ENCODE measurements at places on chromosomes 4 and X.

DNA sequence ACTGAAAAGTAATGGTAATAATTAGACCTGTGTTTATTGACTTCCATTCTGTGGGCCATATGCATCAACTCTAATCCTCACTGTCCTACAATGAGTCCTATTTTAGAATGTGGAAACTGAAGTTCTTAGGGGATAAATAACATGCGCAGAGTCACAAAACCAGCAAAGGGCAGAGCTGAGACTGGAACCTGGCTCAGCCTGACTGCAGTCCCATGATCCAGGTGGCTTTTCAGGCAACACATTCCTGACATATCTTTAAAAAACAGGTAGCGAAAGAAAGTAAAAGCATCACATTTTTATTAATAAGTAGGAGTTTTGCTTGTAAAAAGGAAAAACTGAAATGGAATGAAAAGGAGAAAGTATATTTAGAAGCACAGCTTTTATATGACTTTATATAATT, 34.7 kb upstream of the PRSS48 start:
- no peak for DNase-seq

- DNase-seq: no peak
These were observed 1139.7 kb downstream of the PCDH18 start for GRCh38 chr4:136392576-136392975.

GRCh38 chr4:89599026-89599425, 237.9 kb downstream of the SNCA start:
- DNase-seq: no peak

DNA sequence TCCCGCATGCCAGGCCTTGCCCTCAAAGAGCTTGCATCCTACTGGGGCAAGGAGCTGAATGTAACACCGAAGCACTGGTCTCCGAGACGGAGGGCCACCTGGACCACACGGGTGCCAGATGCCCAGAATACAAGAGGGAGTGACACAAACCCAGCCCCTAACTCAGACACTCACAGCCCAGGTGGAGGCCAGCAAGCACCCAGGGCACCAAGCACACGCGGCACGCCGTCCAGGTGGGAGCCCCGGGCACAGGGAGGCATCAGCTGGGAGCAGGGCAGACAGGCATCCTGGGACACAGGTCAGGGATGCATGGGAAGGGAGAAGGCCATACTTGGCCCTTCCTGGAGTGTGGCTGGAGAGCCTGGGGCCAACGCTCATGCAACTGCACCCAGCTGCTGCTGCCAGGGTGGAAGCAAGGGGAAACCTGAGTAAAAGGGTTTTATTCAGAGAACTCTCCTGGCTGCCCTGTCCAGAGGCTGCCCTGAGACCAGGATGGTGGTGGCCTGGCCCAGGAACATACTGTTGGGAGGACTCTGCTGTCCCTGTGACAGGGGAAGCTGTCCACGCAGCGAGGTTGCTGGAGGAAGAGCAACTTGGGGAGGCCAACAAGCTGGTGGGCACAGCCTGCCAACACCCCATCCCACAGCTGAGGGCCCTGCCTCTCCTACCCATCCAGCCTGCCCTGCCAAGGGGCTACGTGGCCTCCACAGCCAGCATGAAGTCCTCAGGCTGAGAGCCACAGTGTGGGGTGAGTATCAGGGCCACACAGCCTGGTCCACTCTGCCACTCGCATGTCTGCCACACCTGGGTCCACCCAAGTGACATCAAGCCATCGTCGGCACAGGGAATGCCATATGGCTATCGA, 22.2 kb upstream of the PPP2R2C start:
- no peak for DNase-seq

DNA sequence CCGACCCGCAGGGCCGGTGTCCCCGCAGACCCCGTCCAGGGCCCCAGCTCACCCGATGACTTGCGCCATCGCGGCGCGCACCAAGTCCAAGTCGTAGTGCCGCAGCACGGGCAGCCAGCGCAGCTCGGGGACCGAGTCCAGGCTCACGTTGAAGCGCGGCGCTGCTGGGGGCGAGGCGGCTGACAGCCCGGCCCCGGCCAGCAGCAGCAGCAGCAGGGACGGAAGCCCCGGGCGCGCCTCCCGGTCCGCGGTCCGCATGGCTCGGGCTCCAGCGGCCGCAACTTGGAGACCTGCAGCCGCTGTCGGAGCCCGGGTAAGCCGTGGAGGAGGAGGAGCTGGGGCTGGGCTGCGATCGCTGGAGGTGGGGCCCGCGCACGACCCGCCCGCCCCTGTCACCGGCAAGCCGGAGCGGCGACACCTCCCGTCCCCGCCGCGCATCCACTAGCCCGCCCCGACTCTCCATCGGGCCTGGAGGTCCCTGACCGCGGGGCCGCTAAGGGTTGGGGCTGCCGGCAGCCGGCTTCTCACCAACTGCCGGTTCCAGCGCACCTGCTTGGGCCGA, at the start of gene NAAA:
Gene NAAA (minus strand): TSS at position 322 of the 562 bp plus-strand sequence. CDS start 64 bp downstream, at position 258.
- DNase-seq: peak; percentile 87

DNA sequence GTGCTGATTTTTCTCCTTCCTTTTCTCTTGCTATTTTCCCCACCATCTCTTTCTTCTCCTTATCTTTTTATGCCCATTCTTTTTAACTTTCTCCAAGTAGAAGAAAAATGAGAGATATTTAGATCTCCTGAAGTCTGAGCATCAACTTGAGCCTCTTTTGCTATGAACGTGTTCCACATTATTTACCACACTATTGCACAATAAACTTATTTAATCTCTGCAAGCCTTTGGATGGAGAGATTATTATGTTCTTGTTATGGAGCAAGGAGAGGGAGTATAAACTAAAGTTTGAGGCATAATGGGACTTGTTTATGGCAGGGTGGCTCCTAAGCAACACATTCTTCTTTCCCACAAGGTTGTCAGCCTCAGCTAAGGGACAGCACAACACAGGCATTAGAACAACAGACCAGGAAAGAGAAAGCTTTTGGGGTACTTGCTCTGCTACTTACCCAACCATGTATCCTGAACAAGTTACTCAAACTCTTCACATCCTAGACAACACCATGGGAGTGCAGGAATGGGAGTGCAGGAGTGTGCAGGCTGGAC, 365.5 kb upstream of the BOD1L1 start:
- DNase-seq: no peak

DNA sequence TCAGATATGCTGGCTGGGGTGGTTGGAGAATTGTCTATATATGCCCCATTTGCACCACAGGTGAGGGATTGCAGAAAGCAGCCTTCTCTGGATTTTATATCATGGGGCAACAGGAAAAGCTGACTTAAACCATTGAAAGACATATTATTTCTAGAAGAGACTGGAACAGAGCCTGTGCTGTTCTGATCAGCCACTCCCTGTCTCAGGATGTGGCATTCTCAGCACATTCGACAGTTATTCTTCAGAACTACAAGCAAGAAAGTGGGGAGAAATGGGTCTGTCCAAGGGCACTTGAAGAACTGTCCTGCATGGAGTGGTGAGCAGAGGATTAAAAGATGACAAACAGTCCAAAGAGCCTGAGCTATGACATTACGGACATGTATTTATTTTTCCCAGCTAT, 67.8 kb upstream of the EPHA5 start:
- no peak for DNase-seq

- DNase-seq: peak; percentile 85
These were observed 12.2 kb upstream of the CENPU start for GRCh38 chr4:184745831-184746795.

- no peak for DNase-seq
These were observed 449.8 kb upstream of the SMIM31 start for GRCh38 chr4:164304101-164304639.

GRCh38 chr4:85600501-85600900, 125.6 kb downstream of the ARHGAP24 start:
- DNase-seq: no peak

- no peak for DNase-seq
These were observed 52.9 kb downstream of the PGRMC1 start for GRCh38 chrX:119288890-119289393.

GRCh38 chrX:19040373-19040772, 56.5 kb upstream of the PHKA2 start:
- no peak for DNase-seq

- DNase-seq: no peak
These were observed 30.9 kb downstream of the SLAIN2 start for GRCh38 chr4:48372272-48372671.

GRCh38 chrX:154000051-154000450, 19.7 kb downstream of the IRAK1 start:
- no peak for DNase-seq

DNA sequence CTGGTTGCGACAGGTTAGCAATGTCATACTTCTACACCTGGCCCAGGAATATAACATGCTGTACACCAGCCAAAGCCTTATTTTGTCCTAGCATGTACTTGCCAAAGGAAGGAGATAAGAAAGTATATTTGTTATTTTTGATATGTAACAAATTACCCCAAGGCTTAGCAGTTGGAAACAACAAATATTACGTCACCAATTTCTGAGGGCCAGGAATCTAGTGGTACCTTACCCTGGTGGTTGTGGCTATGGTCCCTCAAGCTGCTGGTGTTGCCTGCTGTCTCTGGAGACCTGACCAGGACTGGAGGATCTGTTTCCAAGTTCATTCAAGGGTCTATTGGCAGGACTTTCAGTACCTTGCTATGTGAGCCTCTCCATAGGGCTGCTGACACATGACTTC, 135.5 kb upstream of the BANK1 start:
- DNase-seq: no peak

DNA sequence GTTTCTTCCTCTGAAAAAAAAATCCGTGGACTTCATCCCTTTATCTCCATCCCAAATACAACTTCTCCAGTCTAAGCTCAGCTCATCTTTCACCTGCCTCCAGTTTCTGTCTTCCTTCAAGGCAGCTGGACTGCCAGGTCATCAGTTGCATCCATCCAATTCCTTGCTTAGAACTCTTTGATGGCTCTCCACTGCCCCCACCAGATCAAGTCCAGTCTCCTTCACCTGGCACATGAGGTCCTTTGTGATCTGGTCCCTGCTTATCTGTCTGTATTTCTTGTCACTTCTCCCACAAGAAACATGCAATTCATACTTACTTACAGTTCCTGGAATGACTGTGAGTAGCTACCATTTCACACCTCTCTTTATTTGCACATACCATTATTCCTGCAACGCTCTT, 33.8 kb downstream of the OTUD6A start:
- no peak for DNase-seq

DNA sequence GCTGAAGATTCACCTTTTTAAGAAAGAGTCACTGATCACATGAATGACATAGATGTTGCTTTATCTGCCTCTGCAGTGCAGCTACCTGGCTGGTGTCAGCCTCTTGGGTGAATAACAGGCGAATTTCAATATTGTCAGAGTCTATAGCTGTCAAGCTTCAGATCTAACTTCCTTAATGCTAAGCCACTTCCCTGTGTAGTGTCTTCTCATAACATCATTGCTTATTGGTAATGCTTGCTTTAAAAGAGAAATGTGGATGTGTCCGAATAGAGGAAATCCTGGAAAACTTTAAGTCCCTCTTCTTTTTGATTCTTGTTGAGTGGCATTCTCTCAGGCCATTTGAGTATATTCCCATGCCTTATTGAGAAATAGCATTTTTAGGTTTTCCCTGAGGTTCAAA, 7.3 kb upstream of the IGFBP7 start:
- no peak for DNase-seq

DNA sequence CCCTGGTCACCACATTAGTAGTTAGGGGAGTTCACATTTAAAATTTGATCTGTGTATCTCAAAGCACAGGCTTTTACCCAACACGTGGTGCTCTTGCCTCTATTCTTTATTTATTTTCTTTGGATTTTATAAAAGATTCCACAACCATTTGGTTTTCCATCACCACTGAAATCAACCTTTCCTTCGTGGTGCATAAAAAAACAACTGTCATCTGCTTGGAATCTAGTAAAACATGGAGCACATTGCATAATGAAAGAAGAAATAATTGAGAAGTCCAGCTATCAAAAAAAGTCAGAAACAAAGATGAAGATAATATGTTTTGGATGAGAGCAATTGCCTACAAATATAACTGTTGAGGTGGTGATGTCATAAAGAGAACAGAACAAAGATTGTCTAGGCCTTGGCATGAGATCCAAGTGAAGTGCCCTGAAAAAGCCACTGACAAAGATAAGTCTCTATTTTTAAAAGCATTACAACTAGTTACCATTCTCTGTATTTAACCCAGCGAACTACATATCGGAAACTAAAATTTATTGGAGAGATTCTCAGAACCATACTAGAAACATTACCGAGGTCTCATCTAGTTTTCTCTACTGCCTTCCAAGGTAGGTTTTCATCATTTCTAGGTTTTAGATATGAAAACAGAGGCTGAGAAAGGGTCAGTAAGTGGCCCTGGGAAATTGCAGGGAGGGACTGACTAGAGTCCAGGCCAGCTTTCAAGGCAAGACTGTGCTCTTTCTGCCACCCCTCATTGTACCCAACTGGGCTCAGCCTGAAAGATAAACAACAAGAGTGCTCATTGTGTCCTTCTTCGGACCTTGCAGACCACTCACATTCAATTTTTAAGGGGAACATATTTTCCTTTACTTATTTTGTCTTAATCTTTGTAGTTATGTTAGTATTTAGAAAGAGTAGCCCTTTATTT, 127.3 kb downstream of the MAD2L1 start:
- DNase-seq: no peak

DNA sequence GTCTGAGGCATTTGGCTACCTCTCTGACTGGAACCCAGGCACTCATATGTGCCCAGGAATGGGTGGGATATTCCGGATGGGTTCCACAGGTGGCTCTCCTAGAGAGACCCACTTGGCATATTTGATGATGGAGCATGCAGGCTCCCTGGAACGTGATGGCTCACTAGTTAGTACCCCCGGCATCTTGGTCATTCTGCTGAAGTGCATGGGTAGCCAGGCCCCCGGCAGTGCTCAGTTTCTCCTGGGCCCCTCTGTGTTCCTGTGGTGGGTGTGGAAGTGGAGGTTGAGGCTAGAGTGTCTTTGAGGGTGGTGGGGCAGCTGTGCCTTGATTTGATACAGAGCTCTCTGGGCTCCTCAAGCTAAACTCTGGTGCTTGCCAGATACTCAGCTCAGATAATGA, 29.4 kb downstream of the NBDY start:
- DNase-seq: no peak

- DNase-seq: no peak
These were observed 4.5 kb downstream of the NFKB1 start for GRCh38 chr4:102505708-102506107.

DNA sequence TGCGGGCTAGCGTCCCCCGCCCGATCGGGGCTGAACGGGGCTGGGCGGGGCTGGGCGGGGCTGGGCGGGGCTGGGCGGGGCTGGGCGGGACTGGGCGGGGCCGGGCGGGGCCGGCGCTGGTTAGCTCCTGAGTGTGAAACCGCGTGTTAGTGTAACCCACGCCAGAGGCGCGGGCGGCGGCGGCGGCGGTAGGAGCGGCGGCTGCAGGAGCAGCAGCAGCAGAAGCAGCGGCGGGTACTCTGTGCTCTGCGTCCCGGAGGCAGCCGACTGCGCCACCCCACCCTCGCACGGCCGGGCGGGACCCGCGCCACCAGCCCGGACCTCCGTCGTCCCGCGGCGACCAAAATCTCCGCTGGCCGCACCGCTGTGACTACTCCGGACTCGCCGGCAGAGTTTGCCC, 128.1 kb downstream of the LAS1L start:
- DNase-seq: no peak

All from breast epithelium (tissue), 4 donors.